Posterior vena cava (tissue), 2 donors: ENCODE measurements at places on chromosomes 5 and 9.
A peak's percentile ranks its signal among the peaks of the same experiment; 100 is the strongest.

DNA sequence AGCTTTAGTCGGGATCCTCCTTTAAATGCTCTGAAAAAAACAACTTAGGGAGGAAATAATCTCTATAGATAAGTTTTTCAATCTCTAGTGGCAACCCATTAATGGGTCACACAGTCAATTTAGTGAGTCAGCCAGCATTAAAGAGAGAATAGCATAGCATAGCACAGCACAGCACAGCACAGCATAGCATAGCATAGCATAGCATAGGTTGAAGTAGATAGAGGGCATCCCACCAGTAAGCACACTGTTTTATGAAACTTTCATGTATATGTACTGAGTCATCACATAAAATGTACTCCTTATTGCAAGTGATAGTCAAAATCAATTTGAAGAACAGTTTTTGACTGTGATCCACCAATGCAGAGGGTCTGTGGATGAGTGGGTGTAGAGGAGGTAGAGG is 522.9 kb downstream of the CCDC171 start:
- DNase-seq: no peak

DNA sequence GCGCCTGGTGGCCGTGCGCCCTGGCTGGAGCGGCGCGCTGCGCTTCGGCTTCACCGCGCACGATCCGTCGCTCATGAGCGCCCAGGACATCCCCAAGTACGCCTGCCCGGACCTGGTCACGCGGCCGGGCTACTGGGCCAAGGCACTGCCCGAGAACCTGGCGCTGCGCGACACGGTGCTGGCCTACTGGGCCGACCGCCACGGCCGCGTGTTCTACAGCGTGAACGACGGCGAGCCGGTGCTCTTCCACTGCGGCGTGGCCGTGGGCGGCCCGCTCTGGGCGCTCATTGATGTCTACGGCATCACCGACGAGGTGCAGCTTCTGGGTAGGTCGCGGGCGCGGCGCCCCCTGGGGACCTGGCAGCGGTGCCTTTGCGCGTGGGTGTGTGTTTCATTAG is 28.9 kb downstream of the NEURL1B start:
- DNase-seq: peak; percentile 80

DNA sequence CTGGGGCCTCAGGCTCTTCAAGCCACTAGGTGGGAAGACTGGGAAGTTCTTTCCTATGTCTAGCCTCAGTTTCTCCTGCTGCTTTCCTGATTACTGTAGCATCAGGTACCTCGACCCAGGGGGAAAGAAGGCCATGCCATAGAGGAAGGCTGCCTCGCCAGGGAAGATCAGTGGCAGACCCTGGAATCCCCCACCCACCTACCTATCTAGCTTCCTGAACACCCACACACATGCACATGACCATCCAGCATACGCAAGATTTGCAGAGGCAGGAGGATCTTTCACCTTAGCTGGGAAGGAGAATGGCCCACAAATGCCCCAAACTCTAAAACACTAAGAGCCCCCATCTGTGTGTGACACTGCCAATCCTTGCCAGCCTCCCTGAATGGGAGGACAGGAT is 8.0 kb downstream of the NR5A1 start:
- DNase-seq: no peak

GRCh38 chr9:111953444-111953843 is 56.8 kb downstream of the UGCG start:
- no peak for DNase-seq

DNA sequence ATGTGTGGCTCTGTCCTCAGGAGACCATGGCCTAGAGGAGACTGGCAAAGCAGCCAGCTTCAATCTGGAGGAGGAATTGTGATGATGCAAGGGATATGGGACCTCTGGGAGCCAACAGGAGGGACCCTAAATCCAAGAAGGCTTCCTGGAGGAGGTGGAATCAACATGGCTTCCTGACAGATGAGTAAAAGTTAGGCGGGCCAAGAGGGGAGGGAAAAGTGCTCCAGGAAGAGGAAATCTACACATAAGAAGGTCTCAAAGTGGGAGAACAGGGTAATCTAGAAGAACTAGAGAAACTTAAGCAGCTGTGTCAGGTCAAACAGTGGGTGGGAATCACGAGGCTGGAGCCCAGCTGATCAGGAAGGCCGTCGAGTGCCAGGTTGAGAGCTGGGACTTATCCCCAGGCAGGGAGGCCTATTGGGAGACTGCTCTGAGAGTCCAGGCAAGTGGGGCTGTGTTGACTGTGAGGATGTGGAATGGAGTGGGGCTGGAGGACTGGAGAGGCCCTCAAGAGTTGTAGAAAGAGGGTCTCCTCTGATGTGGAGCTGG is 119.1 kb downstream of the C9orf50 start:
- no peak for DNase-seq

- DNase-seq: peak; percentile 69
Observed at GRCh38 chr5:179122411-179123108, 62.4 kb downstream of the ZNF354C start.

DNA sequence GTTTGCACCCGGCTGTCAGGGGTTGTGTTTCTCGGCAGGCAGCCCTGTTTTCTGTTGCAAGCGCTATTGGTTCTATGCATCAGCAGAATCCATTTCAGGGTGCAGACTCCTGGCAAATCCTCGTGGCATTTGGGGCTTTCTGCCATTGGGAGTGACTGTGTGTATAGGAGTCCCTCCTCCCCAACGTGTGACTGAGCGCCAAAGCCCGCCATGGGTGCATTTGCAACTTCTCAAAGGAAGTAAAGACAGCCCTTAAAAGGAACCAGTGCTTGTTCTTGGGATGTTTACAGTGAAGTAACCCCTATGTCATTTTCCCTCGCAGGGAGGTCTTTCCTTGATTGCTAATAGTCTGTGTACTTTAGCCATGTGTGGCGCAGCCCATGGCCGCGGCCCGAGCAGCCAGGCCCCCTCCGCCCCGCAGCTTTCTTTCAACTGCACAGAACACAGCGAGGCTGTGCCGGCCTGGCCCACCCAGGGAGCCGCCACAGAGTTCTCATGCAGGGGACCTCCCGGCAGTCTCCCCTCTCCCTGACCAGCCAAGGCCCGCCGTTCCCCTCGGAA is 175.6 kb downstream of the HSD17B3 start:
- DNase-seq: no peak

DNA sequence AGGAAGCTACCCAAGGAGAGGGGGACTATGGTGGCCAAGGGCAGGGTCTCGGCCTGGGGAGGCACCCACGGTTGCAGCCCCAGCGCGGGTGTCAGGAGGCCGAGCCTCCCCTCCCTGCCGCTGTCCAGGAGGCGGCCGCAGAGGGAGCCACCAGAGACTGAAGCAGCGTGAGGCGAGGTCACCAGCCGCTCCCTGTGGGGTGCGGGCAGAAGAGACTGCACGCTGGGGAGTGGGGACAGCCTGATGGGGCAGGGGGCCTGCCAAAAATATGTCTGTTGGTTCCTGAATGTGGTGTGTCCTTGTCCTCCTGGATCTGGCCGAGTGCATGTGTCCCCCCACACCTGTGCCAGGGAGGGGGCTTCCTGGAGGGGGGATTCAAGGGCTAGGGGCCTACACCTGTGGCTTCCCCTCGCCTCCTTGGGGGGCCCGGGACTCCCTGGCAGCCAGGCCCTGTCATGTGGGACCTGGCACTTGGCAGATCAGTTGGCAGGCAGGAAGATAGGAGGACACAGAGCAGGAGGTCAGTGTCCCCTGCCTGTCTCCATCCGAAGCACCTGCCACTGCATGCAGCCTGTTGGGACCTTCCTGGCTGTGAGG is 131.2 kb downstream of the DAB2IP start:
- DNase-seq: no peak

GRCh38 chr5:158857371-158857770 is 242.3 kb downstream of the EBF1 start:
- DNase-seq: no peak

GRCh38 chr5:176153741-176154140 is 84.5 kb upstream of the SIMC1 start:
- DNase-seq: no peak

DNA sequence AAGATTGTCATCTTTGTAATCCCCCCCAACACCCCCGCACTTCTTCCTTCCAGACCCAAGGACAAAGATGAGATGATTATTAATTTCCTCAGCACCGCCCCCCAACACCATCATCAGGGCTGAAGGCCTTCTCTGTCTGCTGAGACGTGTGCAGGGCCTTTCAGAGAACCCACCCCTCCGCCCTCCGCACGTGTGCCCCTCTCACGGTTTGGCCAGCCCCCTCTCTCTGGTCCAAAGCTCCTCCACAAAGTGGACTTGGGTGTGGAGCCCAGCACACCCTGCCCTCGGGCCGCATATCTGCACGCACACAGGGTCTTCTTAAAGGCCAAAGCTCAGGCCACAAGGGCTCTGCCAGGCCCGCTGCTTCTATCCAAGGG is 32.0 kb downstream of the PAX5 start:
- DNase-seq: peak; percentile 43

DNA sequence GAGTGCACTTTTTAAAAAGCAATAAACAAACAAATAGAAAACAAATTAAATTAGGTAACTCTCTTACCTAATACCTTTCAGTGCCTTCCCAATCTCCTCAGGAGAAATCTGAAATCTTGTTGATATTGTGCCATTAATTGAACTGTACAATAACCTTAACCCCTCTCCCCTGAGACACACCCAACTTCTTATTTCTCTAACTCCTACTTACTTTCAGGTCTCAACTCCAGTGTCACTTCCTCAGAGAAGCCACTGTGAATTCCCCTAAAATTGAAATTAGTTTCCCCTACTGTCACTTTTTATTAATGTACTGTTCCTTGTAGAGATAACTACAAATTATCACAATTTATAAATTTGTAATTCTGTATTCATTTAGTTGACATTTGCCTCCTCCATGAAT is 295.3 kb upstream of the TNC start:
- no peak for DNase-seq

GRCh38 chr9:134381671-134382516 is 55.6 kb downstream of the RXRA start:
- no peak for DNase-seq

DNA sequence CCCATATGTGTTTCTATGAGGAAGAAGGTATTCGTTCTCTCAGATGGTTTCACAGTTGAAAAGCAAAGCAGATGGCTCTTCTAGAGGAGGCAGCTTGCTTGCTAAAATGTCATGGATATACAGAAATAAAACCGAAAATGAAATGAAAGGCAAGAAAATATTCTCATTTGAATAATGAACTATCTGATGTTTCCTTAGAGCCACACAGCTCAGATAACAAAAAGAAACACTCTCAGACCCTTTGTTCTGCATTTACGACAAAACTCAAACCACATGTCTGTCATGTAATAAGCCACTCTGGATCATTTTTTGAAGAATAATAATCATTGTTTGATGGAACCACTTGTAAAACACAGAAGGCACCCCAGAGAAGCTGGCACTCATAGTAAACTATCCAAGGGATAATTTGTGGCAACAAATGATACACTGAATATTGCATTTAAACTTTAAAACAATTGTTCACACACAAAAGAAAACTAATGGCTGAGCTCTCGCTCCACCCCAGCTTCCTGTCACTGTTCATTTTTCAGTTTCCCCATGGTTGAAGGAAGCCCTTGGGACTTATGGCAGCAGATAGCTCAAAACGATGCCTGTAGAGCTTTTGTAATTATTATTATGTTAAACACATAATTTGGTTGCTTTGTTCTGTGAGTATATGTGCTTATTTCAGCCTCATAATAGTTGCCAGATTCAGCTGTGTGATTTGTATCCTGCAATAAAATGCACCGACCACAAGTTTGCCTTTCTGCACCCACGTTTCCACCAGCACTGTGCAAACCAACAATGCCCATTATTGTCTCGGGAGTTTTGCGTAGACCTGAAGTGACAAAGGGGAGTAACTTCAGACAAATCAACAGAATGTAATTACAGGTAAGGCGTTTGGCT is 256.0 kb downstream of the TMEM167A start:
- DNase-seq: no peak

DNA sequence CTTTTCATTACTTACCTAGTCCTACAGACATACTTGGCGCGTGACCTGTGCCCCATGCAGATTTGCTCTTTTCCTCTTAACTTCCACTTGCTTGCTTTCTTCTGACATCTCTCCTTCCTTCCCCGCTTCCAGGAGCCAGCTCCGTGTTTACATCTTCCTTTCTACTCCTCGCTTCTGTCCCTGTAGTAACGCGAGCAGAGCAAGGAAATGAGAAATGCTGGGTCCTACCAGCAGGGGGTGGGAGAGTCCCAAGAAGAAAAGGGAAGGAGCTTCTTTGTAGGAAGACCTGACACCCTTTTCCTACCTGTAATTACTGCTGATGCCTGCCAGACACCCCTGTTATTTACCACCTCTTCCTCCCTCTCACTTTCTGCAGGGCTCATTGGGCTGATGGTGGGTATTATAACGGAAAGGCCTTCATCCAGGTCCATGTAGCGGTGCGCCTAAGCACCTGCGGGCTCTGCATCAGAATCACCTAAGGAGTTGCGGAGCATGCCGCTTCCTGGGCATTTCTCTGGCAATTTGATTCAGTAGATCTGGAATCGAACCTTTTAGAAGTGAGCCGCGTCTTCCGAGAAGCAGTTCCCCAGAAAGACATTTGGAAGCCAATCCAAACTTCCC is 1260.8 kb upstream of the WWC1 start:
- DNase-seq: no peak
